ENCODE measurements at places on chromosomes 13 and 19.

DNA sequence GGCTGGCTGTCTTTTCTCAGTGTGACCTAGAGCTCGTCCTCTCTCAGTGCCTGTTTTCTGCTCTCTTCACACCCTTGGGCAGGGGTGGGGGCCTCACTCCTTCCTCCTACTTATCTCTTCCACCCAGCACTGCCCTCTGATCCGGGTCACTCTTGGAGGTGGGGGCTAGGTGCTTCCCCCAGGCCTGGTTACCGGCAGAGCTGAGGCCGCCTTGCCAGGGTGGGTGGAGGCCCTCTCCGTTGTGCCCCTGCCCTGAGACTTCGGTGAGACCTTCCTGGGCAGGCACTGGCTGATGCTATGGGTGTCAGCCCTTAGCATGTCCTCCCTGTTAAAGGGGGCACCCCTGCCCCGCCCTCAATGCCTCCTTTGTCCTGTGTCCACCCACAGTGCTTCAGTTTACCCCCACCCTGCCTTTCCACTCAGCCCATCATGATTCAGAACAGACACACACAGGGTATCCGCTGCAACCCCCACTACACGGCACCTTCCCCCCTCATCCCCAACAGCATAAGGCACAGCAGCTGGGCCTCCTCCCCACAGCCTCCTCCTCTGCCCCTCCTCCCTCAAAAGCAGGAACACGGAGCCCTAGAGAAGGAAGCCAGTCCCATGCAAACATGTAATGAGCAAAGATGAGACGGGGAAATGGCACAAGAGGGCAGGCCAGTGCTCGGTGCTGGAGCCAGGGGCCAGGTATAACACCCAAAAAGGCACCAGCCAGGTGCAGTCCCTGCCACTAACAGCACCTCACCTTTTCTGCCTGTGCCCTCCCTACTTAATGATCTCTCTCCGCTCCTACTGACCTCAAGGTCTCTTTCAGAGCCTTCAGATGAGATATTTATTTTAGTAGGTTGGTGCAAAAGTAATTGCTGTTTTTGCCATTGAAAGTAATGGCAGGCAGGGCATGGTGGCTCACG lies 9.8 kb downstream of the ZGLP1 start:
- no peak for DNase-seq

- no peak for DNase-seq
Observed at GRCh38 chr13:102405499-102406100, 3.8 kb upstream of the FGF14 start.

- DNase-seq = no peak
Observed at GRCh38 chr13:111461445-111462149, 141.2 kb downstream of the TEX29 start.

DNA sequence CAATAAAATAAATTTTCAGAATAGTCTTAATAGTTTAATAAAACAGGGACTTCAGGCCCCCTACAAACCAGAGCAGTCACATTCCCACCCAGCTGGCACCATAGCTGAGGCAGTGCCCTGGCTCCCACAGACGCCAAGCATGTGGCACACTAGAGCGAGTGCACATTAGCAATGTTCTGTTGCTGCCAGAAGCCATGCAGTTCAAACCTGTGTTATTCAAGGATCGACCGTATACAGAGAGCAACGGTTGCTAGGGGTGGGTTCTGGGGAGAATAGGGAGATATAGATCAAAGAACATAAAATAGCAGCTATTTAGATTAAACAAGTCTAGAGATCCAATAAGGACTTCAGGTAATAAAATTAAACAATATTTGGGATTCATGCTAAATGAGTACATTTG lies 419.3 kb upstream of the KLHL1 start:
- no peak for DNase-seq

DNA sequence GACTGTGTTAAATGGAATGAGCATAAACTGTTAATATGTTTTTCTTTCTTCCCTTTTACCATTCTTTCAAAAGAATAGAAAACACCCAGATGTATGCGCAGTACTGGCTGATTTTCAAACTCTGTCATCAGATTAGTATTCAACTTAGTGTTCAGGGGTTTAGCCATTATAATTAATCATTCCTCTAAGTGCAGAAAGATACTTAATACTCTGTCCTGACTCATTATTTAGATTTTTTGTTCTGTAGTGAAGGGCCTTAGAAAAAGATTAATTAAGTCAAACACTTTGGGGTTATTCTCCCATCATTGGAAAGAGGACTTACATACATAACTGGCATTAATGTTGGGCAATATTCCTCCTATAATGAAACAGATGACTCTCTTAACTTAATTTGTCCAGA lies 1316.7 kb upstream of the SLC10A2 start:
- no peak for DNase-seq

Data from pons (tissue), 1 donor.